ENCODE measurements at places on chromosomes 16 and 17.

DNA sequence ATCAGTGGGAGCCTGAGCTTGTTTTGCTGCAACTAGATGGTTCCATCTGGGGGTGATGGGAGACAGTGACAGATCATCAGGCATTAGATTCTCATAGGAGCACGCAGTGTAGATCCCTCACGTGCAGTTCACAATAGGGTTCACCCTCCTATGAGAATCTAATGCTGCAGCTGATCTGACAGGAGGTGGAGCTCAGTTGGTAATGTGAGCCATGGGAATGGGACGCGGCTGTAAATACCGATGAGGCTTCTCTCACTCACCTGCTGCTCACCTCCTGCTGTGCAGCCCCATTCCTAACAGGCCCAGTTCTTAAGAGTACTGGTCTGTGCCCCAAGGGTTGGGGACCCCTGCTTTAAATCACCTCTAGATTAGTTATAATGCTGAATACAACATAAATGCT is 137.5 kb upstream of the PLEKHM1 start:
- ATAC-seq, result no peak

DNA sequence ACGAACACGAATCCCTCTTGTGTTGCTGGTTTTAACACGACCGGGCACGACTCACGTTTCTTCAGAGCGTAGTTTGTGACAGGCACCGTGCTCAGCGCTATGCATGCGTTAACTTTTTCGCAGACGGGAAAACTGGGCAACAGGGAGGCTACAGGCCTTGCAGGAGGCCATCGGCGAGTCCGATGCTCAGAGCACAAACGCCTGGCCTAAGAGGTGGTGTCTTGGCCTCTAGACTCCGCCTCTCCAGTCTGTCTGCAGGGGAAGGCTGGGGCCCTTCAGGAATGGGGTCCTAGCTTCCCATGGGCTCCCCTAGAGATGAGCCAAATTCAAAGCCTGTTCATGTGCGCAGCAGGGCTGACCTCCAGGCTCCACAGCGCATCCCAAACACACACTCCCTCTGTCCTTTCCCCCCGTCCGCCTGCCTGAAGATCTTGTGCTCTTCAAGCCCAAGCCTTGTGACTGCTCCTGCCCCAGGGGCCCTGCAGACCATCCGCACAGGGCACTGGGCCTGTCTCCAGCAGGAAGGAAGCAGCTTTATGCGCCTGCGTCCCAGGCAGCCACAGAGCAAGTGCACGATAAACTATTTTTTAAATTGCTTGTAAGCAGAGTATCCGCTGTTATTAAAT is 3.1 kb downstream of the CLCN7 start:
- ATAC-seq, result no peak

DNA sequence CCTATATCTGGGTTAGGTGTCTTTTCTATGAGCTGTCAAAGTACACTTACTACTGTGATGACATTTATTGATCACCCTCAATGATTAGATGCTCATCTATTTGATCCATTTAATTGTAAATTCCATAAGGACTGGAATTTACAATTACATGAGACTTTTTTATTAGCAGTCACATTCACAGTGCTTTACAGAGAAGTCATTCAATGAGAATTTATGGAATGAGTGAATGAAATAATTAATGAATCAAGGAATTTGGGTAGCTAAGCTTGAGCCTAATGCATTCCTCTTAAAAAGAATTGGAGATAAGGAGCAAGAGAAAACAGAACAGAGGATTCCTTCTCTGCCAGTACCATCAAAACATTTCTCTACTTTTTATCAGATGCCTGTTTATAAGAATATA is 1437.5 kb upstream of the CDH8 start:
- no peak for ATAC-seq

DNA sequence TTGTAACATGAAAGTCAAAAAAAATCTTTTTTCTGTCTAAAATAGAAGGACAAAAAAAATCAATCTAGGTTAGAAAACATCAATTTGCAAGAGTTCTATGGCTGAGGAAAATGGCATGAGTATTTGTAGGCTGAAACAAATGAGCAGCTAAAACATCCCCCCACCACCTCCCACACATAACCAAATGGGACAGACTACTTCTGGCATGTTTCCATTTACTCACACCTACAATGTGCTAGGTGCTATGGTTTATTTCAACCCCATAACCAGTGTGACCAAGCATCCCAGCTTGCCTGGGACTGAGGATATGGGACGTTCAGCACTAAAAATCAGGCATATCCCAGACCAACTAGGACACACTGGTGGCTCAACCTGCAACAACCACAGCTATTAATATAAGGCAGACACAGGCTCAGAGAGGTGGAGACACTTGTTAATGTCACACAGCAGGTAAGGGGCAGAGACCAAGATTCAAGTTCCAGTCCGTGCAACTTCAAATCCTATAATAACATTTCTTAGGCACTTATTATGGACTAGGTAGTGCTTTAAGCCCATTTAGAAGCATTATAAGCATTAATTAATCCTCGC is 96.0 kb downstream of the XYLT1 start:
- no peak for ATAC-seq

GRCh38 chr16:81514041-81514559 is 69.5 kb downstream of the CMIP start:
- ATAC-seq, result peak; percentile 29

DNA sequence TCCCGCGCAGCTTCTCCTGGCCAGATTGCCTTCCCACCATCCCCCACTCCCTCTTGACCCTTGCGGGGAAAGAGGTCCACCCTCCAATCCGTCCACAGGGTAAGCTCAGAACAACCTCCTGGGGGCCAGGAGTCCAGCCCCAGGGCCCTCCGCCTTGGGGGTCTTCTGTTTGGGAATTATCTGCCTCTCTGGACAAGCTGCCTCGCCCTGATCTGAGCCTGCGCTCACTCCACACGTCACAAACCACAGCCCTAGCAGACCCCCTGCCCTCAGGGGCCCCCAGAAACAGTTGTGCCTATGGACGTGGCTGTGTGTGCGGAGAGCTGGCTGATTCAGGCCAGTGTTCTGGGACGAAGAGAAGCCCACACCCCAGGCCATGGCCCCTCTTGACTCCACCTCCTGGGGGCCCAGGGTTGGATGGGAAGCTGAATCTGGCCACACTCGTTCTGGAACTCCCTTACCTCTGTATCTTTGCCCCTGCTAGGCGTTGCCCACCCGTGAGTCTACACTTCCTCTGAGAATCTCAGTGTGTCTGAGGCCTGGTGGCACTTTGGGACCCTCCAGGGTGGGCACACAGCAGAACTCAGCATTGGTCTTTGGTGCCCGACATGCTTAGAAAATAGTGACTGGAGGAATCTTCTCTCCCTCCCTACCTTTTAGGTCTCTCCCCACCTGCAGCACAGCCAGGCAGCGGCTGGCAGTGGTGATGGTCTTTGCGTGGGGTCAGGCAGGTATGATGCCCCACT is 119.9 kb upstream of the SMURF2 start:
- ATAC-seq, result no peak

GRCh38 chr17:47879028-47879585 is 16.9 kb upstream of the SP2 start:
- no peak for ATAC-seq

- peak; percentile 9 for ATAC-seq
These were observed 25.9 kb downstream of the CYB561 start for GRCh38 chr17:63419949-63420867.

DNA sequence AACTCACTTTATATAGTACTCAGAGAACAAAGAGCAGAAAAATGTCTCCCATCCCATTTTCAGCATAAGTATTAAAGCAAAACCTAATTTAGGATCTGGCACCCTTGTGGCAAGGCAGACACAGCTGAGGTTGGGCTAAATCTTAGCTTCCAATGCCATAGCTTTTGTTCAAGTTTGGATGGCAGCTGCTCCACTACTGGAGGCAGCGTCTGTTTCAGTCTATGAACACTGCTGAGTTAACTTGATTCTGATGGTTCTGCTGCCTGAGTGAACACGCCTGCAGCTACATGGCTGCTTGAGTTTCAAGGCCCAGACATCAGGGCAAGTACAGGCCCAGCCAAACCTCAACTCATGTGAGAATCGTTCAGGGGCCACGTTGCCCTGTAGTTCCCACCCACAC is 178.2 kb upstream of the RPH3AL start:
- no peak for ATAC-seq

DNA sequence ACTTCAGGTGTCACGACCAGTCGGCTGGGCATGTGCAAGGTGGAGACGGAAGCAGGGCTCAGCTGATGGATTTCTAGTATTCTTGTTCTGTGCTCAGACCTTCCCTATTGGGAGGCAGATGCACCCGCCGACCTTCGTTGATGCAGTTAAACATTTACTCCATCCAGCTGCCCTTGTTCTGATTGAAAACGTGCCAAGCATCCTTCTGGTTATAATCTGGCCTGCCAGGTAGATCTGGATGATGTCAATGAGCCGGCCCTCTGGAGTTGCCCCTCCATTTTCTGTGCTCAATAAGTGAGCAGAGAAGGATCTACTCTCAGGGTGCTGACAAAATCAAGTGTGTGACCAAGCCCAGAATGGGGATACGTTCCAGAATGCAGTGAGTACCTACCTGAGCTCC is 38.3 kb downstream of the CCDC182 start:
- ATAC-seq, result no peak

- peak; percentile 99 for ATAC-seq
These were observed 405 bp upstream of the CBLN1 start for GRCh38 chr16:49281843-49282642.

DNA sequence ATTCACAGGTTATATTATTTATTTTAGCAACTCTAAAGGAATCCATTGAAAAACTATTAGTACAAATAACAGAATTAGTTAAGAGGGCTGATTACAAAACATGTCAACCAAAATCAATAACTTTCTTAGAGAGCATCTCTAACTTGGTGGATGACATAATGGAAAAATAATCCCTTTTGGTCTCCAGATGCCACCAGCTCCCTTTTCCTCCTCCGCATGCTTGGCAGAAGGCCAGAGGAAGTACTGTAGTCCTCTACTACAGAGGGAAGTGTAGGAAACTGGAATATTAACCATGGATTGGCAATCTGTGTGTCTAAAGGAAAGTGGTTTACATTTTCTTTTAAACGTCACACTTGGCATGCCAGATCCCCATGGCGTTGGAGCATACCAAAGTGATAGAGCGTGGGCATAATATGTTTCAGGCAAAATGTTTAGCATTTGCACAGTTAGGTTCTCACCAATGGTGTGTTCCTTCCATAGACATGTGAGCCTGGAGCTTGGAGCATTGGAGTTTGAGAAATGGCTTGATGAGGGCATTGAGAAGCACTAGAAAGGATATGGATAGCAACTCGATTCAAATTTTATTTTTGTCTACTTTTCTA is 106.3 kb downstream of the PRKCB start:
- ATAC-seq, result no peak

DNA sequence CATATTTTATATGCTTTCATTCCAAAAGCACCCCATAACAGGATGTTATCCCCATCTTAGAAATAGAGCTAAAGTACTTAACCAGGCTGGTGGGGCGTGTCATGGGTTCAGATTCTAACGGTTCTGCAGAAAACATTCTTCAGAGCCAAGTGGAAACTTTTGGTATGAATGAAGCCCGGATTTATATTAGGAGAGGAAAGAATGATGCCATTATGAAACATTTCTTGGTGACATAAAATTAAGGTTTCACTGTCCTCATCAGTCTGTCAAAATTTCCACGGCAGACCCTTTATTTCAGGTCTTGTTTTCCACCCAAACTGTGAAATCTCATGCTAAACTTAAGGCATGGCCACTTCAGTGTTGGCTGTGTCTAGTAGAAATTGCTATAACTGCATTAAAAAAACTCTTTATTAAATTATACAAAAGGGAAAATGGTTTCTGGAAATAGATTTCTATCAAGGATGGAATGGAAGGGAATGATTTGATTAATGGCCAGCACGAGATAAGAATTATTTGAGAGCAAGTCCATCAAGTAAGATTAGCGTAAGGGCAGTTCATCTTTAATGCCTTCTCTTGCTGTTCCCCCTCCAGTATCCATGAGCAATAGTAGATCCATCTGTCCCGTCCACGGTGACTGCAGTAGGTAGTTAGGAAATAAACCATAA is 11.7 kb downstream of the PRKCA start:
- no peak for ATAC-seq

DNA sequence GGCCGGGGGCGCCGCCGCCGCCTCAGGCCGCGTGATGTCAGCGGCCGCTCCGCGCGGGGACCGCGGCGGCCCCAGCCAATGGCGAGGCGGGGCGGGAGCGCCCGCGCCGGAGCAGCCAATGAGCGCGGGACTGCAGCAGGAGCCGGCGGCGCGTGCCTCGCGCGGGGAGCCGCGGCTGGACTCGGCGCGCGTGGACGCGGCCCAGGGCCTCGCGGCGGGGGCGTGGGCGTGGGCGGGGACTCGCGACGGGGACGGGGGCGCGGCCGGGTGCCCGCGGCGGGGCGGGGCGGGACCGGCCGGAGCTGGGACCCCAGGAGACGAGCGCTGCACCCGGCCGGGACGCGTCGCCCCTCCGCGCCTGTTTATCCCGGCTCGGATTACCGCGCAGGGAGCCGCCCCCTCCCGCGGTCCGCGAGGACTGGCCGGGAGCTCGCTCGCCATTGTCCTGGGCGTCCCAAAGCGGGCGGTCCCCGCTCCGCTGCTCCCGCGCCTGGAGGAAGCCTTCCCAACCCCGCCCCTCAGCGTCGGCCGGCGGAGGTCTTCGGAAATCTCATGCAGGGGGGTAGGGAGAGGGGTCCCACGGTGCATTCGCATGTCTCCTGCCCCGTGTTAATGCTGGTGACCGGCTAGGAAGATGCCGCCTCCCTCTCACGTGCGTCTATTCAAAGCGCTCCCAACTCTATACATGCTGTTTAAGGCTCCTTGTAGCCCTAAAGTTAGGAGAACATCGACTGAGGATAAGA is at the start of gene RNF157:
Gene RNF157, minus strand, starts transcription at position 33 of the 743 bp plus-strand sequence. CDS start 253 bp downstream, outside the sequence.
- ATAC-seq, result peak; percentile 66

- ATAC-seq, result no peak
These were observed 7.1 kb downstream of the HAPSTR1 start for GRCh38 chr16:9098377-9099090.

DNA sequence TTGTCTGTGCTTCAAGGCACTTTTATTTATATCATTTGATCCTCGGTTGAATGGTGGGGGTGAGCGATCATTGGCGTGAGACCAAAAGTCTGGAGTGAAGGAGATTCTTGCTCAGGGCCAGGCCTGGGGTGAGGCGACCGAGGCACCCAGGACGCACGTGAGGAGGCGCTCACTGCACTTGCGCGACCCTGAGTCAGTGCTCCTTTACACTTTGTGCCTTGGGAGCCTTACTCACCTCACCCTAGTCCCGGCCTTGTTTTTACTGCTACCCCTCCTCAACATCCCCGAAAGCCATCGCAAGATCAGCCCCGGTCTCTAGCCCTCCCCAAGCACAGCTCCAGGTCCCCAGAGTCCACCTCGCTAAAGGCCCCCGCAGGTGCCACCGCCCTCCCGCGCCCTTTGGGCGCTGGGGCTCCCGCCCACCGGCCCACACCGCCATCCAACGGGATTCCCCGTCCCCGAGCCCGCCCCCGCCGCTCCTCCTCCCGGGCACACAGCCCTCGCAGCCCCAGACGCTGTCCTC is 496 bp downstream of the EZH1 start:
- ATAC-seq, result peak; percentile 81

- ATAC-seq, result no peak
These were observed 42.7 kb upstream of the WSCD1 start for GRCh38 chr17:6027342-6028024.
